ENCODE measurements at places on chromosomes 5 and 9. TPM values are rescaled to one million over a fixed set of nuclear protein-coding genes. Genes with fewer than 3 reads are reported as not detected.

DNA sequence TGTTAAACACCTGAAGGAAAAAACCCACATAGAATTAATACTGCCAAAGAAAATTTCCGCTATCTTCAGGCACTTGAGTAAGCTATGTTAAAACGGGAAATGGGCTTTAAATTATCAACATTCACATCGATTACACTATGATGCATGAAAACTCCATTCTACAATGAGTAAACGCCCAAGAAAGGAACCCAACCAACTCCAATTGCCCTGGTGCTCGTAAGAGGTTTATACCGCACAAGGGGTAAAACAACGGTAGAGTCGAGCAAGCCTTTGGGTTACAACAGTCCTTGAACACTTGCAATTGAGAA is 1.0 kb downstream of the AGTPBP1 start:
- no peak for DNase-seq

MEIKIN gene
- polyA plus RNA-seq, result not detected

DNA sequence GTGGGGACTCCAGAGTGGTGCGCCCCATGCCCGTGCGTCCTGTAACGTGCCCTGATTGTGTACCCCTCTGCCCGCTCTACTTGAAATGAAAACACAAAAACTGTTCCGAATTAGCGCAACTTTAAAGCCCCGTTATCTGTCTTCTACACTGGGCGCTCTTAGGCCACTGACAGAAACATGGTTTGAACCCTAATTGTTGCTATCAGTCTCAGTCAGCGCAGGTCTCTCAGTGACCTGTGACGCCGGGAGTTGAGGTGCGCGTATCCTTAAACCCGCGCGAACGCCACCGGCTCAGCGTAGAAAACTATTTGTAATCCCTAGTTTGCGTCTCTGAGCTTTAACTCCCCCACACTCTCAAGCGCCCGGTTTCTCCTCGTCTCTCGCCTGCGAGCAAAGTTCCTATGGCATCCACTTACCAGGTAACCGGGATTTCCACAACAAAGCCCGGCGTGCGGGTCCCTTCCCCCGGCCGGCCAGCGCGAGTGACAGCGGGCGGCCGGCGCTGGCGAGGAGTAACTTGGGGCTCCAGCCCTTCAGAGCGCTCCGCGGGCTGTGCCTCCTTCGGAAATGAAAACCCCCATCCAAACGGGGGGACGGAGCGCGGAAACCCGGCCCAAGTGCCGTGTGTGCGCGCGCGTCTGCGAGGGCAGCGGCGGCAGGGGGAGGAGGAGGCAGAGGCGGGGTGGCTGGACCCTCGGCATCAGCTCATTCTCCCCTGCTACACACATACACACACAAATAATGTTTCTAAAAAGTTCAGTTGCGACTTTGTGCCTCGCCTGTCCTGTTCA is 668 bp downstream of the GLIS3 start:
- DNase-seq, result peak; percentile 61

GRCh38 chr9:74554751-74555419 is 57.8 kb downstream of the RORB start:
- peak; percentile 31 for DNase-seq

DNA sequence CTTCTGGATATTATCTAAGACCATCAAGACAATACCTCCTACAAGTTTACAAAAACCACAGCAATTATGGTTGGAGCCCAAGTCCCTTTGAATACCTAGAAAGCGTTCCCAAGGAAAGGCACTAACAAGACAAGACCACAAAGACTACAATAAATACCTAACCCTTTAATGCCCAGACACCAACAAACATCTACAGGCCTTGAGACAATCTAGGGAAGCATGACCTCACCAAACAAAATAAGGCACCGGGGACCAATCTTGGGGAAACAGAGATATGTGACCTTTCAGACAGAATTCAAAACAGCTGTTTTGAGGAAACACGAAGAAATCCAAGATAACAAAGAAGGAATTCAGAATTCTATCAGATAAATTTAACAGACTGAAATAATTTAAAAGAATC is 37.8 kb downstream of the OXCT1 start:
- no peak for DNase-seq

All from left renal cortex interstitium (tissue), 4 donors.